DMS79 (cell line): ENCODE measurements at places on chromosomes 7 and 10.

- no peak for DNase-seq
Measured at GRCh38 chr7:73446682-73447081, 13.1 kb downstream of the FZD9 start.

- no peak for DNase-seq
Measured at GRCh38 chr10:90530521-90530920, 327.3 kb downstream of the HTR7 start.

DNA sequence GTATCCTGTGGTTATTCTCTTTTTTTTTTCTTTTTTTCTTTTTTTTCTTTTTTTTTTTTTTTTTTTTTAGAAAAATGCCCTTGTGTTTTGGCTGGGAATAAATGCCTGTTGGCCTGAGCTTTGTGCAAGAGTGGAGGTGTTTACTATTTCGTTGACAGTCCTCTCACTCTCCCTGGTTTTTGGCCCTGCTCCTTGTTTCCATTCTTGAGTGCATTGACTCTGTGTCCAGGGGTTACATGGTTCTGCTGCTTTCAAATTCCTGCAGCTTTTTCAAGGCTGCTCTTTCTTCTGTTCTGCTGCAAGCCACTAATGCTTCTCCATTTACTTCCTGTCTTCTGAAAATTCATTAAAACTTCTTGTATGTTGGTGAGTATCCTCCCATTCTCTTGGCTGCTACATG, 59.7 kb upstream of the TBX20 start:
- DNase-seq: no peak

- no peak for DNase-seq
Measured at GRCh38 chr10:76544789-76545188, 1092.8 kb downstream of the KCNMA1 start.

DNA sequence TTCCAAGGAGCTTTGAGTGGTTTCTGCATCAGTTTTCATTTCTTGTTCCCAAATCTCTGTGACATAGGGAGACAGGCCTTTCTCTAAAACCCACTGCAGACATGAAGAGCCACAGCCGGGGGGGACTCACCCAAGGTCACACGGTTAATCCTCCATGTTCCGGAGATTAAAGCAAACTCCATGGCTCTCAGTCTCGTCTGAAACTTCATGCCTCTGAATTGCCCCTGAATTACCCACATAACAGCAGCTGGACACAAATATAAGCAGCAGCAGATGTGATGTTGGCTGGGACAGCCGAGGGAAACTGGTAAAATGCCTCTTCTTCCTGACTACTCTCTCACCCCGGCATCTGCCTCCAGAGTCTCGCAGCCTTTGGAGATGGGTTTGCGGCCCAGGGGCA, 402.2 kb downstream of the DNAJB6 start:
- DNase-seq: no peak

DNA sequence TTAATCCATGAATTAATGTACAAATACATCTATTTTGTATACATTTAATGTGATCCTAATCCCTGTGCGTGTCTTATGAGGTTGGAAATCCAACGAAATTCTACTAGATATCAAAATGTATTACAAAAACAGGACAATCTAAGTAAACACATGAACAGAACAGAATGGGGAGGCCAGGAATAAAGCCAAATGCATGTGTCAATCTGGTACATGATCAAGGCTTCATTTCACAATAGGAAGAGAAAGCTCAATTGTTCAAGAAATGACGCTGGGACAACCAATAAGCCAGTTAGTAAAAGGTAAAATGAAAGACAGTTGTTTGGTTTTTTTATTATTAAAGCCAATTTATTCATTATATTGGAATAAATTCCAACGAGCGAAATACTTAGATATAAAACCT, 83.0 kb downstream of the COL13A1 start:
- no peak for DNase-seq

GRCh38 chr7:105304040-105304895, 84.5 kb downstream of the SRPK2 start:
- DNase-seq: no peak

- DNase-seq: no peak
Measured at GRCh38 chr7:23468526-23469149, 1.7 kb downstream of the IGF2BP3 start.

- DNase-seq: no peak
Measured at GRCh38 chr7:69504733-69505420, 93.4 kb upstream of the AUTS2 start.

DNA sequence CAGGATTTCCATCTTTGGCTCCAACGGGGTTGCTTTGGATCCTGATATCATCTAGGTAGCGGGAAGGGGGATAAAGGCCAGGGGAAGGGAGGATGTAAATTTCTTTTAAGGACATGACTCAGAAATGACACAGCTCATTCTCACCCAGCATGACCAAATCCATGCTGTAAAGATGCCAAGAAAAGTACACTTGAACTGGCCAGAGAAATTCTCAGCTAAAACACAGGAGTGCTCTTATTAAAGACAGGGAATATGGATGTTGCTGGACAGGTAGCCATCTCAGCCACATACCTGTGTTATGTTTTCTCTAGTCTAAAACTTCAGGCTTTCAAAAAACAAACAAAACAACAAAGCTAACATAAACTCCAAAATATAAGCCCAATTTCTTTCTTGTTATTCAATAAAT, 68.3 kb downstream of the NAMPT start:
- peak; percentile 1 for DNase-seq

GRCh38 chr10:95277614-95278013, 13.2 kb downstream of the PDLIM1 start:
- DNase-seq: no peak

DNA sequence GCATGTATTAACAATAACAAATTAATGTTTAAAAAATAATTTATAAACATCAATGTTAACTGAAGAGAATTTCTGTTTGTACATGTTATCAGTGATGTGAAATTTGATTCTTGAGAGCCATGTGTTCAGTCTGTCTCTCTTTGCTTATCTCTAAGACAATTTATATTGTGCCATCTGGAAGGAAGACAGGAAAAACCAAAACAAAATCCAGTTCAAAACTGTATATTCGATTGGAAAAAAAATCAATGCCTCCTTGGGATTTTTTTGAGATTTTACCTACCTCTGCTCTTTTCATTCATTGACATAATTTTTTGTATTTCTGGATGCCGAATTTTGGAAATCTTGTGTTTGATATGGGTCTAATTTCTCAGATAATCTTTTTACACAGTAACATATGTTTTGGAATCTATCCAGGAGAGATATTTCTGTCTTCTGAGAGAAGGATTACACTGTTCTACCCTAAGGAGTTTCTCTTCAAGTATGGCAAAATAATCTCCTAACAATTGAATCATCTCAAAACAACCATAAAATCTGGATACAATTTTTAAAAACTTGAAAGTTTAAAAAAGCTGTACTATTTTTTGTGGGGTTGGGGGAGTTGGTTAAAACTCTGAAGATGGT, 311.9 kb upstream of the GNAI1 start:
- no peak for DNase-seq

GRCh38 chr7:15780271-15780670, 93.8 kb upstream of the MEOX2 start:
- no peak for DNase-seq
